Esophagus mucosa (tissue), 1 donor: ENCODE measurements at places on chromosomes 2 and 18. TPM values are rescaled to one million over a fixed set of nuclear protein-coding genes. Genes with fewer than 3 reads are reported as not detected.

ADCYAP1 gene
- total RNA-seq: 0.12 TPM

CBLN2 gene
- total RNA-seq: not detected

COPS9 gene
- 132 TPM for total RNA-seq

GULP1 gene
- 10.2 TPM for total RNA-seq

GATA6 gene
- total RNA-seq: 0.32 TPM

CNDP1 gene
- total RNA-seq: not detected

MMADHC gene
- total RNA-seq: 86.5 TPM

FKBP1B gene
- 6.2 TPM for total RNA-seq

C2orf92 gene
- total RNA-seq: 1.7 TPM

ARHGAP15 gene
- 2.6 TPM for total RNA-seq

POMC gene
- 0.44 TPM for total RNA-seq

TTR gene
- 0.20 TPM for total RNA-seq

LRATD1 gene
- 74.7 TPM for total RNA-seq

PLA2R1 gene
- 6.2 TPM for total RNA-seq

TMEM37 gene
- total RNA-seq: 6.0 TPM

SNTG2 gene
- 0.60 TPM for total RNA-seq

C2orf15 gene
- 1.9 TPM for total RNA-seq

MDH1 gene
- total RNA-seq: 123 TPM

GALNT3 gene
- 40.0 TPM for total RNA-seq

TRAPPC12 gene
- total RNA-seq: 61.7 TPM

KCNF1 gene
- total RNA-seq: not detected

LONRF2 gene
- 0.48 TPM for total RNA-seq

PCARE gene
- 0.08 TPM for total RNA-seq

CD207 gene
- not detected for total RNA-seq

RGPD3 gene
- total RNA-seq: 0.04 TPM
